ENCODE measurements at places on chromosomes 12 and 14.
A peak's percentile ranks its signal among the peaks of the same experiment; 100 is the strongest.

GRCh38 chr14:24367514-24368211 is at the start of gene NFATC4:
NFATC4 (plus strand) TSS chr14:24368184; CDS start chr14:24368341, 157 bp downstream.
- DNase-seq = peak; percentile 39

GRCh38 chr14:55724736-55725135 is 144.7 kb downstream of the KTN1 start:
- no peak for DNase-seq

DNA sequence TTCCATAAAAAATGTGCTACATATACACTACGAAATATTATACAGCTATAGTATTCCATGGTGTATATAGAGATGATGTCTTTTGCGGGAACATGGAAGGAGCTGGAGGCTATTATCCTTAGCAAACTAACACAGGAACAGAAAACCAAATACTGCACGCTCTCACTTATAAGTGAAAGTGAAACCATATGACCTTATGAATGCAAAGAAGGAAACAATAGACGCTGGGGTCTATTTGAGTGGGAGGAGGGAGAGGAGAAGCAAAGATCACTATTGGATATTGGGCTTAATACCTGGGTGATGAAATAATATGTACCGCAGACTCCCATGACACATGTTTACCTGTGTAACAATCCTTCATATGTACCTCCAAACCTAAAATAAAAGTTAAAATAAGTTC is 142.8 kb downstream of the LRFN5 start:
- no peak for DNase-seq

DNA sequence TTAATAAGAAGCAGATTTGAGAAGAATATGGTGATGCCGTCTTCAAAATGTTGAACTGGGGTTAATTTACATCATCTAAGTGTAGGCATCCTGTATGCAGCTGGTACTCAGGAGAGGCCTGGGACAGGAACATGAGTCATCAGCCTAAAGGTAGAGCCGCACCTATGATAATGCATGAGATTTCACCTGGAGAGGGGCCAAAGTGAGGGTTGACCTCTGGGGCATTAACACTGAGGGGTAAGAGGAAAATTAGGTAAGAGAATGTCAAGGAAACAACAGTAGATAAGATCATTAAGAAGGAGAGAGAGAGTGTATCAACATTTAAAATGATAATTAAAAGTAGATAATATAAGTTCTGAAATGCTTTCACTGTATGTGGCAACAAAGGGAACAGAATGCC is 20.2 kb upstream of the SSTR1 start:
- DNase-seq = no peak

- DNase-seq = peak; percentile 30
Observed at GRCh38 chr12:107474639-107475539, 210.7 kb upstream of the PWP1 start.

GRCh38 chr12:1989111-1989510 is 15.1 kb downstream of the DCP1B start:
- no peak for DNase-seq

DNA sequence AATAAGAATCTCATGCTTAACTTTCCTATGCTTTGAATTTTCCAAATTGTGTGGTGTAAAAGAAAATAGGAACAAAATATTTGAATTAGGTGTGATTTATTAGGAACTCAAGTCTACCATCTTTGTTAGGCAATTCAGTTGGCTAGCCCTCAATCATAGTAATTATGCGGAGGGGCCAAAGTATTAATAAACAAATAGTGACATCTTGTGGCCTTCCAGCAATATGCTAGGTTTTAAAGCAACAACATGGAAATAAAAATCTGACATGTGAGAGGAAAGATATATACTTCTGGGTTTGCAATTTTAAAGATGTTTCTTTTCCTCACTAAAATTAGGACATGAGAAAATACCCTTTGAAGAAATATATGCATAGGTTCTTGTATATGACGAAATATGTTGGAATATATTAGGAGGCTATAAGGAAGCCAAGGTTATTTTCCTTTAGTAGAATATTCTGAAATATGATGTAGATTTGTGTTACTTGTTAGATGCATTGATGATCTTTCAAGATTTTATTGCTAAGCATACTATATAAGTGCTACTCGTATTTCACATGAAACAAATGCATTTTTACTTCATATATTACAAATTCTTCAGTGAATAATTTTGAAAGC is 200.4 kb downstream of the PTPRO start:
- no peak for DNase-seq

- no peak for DNase-seq
Observed at GRCh38 chr12:75881920-75882319, 149.7 kb downstream of the PHLDA1 start.

DNA sequence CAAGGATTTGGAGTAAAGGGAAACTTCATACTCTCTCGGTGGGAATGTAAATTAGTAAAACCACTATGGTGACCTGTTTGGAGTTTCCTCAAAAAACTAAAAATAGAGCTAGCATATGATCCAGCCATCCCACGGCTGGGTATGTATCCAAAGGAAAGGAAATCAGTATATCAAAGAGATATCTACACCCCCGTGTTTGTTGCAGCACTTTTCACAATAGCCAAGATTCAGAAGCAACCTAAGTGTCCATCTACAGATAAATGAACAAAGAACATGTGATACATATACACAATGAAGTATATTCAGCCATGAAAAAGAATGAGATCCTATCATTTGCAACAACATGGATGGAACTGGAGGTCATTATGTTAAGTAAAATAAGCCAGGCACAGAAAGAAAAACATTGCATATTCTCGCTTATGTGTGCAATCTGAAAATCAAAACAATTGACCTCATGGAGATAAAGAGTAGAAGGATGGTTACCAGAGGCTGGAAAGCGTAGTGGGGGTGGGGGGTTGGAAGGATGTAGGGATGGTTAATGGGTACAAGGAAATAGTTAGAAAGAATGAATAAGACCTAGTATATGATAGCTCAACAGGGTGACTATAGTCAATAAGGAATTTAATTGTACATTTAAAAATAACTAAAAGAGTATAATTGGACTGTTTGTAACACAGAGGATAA is 468.0 kb downstream of the BCAT1 start:
- DNase-seq = no peak

- no peak for DNase-seq
Observed at GRCh38 chr12:28574746-28575592, 384.7 kb downstream of the CCDC91 start.

GRCh38 chr12:131592972-131593371 is 117.9 kb upstream of the SFSWAP start:
- no peak for DNase-seq

DNA sequence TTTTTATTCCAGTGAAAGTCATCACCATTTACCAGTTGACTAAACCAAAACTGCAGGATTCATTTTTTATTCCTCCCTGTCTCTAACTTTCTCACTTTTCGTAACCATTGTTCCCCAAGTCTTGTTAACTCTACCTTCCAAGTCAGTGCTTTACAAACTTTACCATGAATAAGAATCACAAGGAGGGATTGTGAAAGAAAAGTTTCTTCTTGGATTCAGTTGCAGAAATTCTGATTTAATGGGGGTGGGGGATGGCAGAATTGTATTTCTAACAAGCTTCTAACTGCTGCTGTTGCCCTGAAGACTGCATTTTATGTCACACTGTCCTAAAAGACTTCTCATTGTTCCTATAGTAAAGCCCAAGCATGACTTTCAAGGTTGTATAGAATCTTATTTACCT is 5.0 kb upstream of the RAB21 start:
- DNase-seq = no peak

GRCh38 chr14:79118291-79118690 is 948.1 kb downstream of the NRXN3 start:
- DNase-seq = no peak

GRCh38 chr14:80215756-80216581 is 4.7 kb upstream of the DIO2 start:
- no peak for DNase-seq

DNA sequence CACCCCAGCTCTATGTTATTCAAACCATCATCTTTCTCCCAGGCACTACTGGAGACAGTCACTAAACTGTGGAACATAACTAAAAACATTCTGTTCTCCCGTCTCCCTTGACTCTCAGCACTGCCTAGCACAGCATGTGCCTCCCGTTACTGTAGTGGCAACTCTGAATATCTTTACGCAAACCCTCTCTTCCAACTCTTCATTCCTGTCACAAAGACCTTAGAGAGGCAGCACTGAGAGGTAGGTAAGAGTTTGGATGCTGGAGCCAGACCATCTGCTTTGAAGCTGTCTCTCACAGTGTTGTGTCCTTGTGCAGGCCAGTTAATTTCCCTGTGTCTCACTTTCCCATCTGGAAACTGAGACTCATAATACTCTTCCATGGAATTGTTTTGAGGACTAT is 108.1 kb downstream of the DIP2B start:
- no peak for DNase-seq

DNA sequence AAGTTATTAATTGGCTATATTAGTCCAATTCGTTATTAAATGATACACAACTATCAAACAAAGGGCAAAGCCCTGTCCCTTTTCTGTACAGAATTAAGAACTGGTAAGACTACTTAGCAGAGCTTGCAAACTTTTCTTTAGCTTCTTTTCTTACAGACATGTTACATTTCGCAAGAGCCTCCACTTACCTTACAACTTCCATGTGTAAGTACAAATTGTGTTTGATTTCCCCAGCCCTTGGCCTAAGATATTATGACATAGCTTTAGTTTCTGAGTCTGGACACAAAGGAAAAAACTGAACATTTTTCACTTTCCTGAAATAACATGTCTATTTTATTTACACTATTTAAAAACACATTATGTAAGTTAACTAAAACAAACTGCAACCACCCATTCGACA is 1.7 kb downstream of the ATF7 start:
- DNase-seq = no peak

GRCh38 chr14:41280745-41281144 is 325.9 kb upstream of the LRFN5 start:
- DNase-seq = no peak

DNA sequence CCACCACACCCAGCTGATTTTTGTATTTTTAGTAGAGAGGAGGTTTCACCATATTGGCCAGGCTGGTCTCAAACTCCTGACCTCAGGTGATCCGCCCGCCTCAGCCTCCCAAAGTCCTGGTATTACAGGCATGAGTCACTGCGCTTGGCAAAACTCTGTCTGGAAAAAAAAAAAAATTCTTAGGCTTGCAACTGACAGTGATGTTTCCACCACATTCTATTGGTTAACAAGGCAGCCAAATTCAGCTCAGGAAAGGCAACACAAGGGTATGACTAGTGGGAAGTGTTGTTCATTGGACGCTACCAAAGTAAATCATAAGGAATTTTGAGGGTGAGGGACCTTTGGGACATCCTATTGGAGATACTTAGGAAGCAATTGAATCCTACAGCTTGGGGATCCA is 2.9 kb upstream of the SBNO1 start:
- DNase-seq = no peak

DNA sequence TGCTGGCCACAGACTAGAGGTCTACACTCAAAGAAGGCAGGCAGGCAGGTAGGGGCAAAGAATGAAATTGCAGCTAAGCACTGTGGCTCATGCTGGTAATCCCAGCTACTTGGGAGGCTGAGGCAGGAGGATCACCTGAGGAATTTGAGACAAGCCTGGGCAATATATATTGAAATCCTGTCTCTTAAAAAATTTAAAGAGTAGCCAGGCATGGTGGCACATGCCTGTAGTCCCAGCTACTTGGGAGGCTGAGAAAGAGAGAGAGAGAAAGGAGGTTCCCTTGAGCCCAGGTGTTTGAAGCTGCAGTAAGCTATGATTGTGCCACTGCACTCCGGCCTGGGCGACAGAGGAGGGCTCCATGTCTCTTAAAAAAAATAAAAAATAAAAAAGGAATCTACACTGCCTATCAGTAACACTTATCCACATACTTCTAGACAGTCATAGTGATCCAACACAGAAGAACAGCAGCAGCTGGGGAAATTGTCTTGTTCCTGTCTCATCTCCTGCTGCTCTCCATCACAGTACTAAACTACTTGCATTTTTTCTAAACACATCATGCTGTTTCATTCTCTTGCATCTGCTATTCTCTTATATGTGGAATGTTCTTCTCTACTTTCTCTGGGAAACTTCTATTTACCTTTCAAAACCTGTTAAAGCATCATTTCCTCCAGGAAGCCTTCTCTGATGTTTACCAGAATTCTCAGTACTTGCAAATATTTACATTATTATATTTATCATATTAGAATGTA is 57.2 kb downstream of the ATF7 start:
- DNase-seq = no peak

DNA sequence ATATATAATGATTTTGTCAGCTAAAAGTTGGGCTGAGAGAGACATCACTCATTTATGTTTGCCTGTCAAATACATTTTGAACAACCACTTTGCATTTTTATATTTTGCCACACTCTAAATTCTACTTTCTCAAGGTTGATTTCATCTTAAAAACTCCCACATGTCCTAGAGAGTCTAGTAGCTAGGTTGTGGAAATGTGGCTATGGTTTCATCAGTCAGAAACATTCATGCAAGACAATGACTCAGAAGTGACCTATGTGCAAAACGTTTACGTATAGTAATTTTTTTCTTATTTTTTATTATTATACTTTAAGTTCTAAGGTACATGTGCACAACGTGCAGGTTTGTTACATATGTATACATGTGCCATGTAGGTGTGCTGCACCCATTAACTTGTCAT is 27.4 kb upstream of the PRKD1 start:
- no peak for DNase-seq

GRCh38 chr12:99122959-99123358 is 477.9 kb downstream of the APAF1 start:
- no peak for DNase-seq

GRCh38 chr14:92520102-92521057 is 6.8 kb downstream of the RIN3 start:
- DNase-seq = no peak

- no peak for DNase-seq
Observed at GRCh38 chr12:88433997-88434703, 146.1 kb downstream of the KITLG start.

DNA sequence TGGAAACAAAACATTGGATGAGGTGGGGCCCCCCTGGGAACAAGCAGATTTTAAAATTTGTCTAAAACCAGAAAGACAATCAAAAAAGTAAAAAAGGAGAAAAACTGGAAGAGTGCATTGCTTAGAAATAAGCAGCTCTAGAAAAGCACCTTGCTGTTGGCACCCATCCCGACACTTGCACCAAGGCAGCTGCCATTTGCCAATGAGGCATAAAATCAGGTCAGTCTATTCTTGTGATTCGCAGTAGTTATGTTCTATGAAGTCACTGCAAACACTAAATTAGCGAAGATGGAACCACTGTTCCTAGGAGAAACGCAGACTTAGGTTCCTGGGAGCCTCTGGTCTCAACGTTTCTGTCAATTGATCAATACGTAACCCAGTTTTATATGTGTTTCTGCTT is 16.2 kb downstream of the VPS33A start:
- DNase-seq = no peak

- DNase-seq = no peak
Observed at GRCh38 chr12:82950356-82950755, 263.6 kb downstream of the TMTC2 start.

DNA sequence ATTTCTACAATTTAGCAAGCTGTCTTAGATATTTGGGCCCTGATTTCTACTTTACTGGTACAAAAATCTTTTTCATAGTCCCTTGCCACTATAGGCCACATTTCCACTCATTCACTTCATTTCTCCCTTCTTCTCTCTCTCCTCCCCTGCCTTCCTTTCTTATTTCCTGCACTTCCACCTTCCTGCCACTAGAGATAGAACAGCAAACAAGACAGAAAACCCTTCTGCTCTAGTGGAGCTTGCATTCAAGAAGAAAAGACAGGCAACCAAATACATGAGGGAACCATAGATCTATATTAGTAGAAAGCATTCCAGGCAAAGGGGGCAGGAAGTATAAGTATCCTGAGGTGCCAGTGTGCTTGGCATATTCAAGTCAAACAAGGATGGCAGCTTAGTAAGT is 623.5 kb downstream of the FLRT2 start:
- DNase-seq = no peak

GRCh38 chr12:87922736-87923135 is 106.5 kb downstream of the C12orf50 start:
- DNase-seq = no peak
